ENCODE measurements at places on chromosomes 13 and 19.

GRCh38 chr19:57282011-57282643 is 1.8 kb downstream of the ZNF460 start:
- H3K36me3 ChIP-seq, result peaks cover 6% of the 10 kb centered on the region
- DNase-seq, result no peak
- peaks cover 2% of the 10 kb centered on the region for H3K4me1 ChIP-seq
- H3K27ac ChIP-seq, result no peak overlapping the region
- H3K4me3 ChIP-seq, result no peak overlapping the region
- H3K27me3 ChIP-seq, result no peaks in the 10 kb centered on the region

DNA sequence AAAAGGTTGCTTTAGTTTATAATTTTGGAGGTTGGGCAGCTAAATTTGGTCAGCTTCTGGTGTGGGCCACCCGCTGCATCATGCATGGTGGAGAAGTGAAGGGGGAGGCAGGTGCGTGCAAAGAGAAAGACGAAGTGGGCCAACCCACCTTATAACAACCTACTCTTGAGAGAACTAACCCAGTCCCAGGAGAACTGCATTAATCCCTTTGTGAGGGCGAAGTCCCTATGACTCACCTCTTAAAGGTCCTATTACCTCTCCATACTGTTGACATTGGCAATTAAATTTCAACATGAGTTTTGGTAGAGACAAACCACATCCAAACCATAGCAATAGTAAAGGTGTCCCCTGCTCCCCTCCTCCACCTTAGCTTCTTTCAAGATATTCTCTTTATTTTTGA is 7.7 kb upstream of the FGF9 start:
- H3K36me3 ChIP-seq, result no peaks in the 10 kb centered on the region
- no peak overlapping the region for H3K27ac ChIP-seq
- no peaks in the 10 kb centered on the region for H3K4me1 ChIP-seq
- DNase-seq, result no peak

- peaks cover 2% of the 10 kb centered on the region for H3K4me1 ChIP-seq
- DNase-seq, result no peak
- no peak overlapping the region for H3K27ac ChIP-seq
- no peaks in the 10 kb centered on the region for H3K27me3 ChIP-seq
- H3K4me3 ChIP-seq, result no peak overlapping the region
- no peaks in the 10 kb centered on the region for H3K36me3 ChIP-seq
Observed at GRCh38 chr19:17090583-17090982, 15.0 kb downstream of the MYO9B start.

DNA sequence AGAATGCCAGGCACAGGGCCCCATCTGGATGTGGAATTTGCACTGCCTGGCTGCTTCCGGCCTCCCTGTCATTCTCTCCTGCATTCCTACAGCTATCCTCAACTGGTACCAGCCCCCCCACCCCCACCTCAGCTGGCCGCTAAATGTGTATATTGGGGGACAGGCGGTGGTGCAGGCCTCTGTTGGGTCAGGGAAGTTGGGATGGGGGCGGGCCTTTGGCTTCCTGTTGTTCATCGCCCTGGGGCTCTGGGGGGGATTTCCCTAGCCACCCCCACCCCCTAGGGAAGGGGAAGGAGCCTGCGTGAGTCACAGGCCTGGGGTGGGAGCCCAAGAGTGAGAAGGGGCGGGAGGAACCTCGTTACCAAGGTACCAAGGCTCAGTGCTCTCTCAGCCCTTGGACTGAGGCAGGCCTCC is 10.6 kb downstream of the POU2F2 start:
- peak; percentile 49 for DNase-seq
- no peaks in the 10 kb centered on the region for H3K27me3 ChIP-seq
- no peak overlapping the region for H3K27ac ChIP-seq
- H3K36me3 ChIP-seq, result no peaks in the 10 kb centered on the region
- H3K4me1 ChIP-seq, result peaks cover 2% of the 10 kb centered on the region

- no peaks in the 10 kb centered on the region for H3K36me3 ChIP-seq
- no peak for DNase-seq
- peaks cover 2% of the 10 kb centered on the region for H3K4me1 ChIP-seq
- no peak overlapping the region for H3K27ac ChIP-seq
Observed at GRCh38 chr13:86976521-86977324, 694.4 kb upstream of the SLITRK5 start.

- no peak overlapping the region for H3K27ac ChIP-seq
- H3K27me3 ChIP-seq, result no peaks in the 10 kb centered on the region
- DNase-seq, result peak; percentile 55
- no peak overlapping the region for H3K4me3 ChIP-seq
Observed at GRCh38 chr19:29259153-29259552, 46.2 kb upstream of the UQCRFS1 start.

GRCh38 chr19:8074501-8074900 is 21.9 kb downstream of the CCL25 start:
- no peak overlapping the region for H3K27ac ChIP-seq
- no peaks in the 10 kb centered on the region for H3K4me1 ChIP-seq
- no peak for DNase-seq
- no peak overlapping the region for H3K4me3 ChIP-seq
- peaks cover 5% of the 10 kb centered on the region for H3K36me3 ChIP-seq
- H3K27me3 ChIP-seq, result no peaks in the 10 kb centered on the region

GRCh38 chr13:99605420-99606323 is 104.4 kb downstream of the TM9SF2 start:
- no peaks in the 10 kb centered on the region for H3K27me3 ChIP-seq
- peaks cover 3% of the 10 kb centered on the region for H3K4me1 ChIP-seq
- peak overlapping the region; percentile 40 for H3K4me3 ChIP-seq
- DNase-seq, result peak; percentile 73

GRCh38 chr19:38736413-38737280 is 7.6 kb downstream of the CAPN12 start:
- peak; percentile 87 for DNase-seq
- no peaks in the 10 kb centered on the region for H3K27me3 ChIP-seq
- H3K36me3 ChIP-seq, result peaks cover 2% of the 10 kb centered on the region
- H3K27ac ChIP-seq, result no peak overlapping the region
- H3K4me1 ChIP-seq, result no peaks in the 10 kb centered on the region
- H3K4me3 ChIP-seq, result no peak overlapping the region

DNA sequence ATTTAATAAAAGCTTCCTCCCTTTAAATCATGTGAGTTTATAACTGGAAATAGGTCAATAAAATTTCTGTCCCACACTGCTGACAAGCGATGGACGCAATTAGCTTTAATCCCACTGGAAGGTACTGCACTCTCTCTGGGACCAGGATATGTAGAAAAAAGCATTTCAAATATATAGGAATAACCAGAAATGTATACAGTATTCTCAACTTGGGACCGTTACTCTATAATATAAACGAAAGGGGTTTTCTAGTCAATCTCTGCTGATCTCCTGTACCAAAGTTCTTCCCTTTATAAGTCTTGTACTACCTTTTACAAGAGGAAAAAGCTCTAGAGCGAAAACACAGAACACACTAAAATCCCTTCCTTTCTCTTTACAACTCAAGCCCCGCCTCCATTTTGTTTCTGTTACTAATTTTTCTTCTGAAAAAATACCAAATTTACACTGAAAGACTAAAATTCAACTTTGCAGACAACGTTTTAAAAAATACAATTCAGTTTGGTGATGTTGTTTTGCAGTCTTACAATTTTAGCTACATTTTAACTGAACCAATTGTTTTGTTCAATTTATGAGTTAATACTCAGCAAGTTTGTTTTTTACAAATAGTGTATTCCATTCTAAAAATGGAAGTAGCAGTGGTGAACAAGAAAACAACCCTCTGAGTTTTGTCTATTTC is 1.7 kb upstream of the USPL1 start:
- no peak overlapping the region for H3K4me3 ChIP-seq
- H3K27ac ChIP-seq, result no peak overlapping the region
- DNase-seq, result no peak
- peaks cover 4% of the 10 kb centered on the region for H3K4me1 ChIP-seq
- no peaks in the 10 kb centered on the region for H3K36me3 ChIP-seq
- H3K27me3 ChIP-seq, result no peaks in the 10 kb centered on the region

GRCh38 chr19:30755581-30755980 is 383.4 kb downstream of the ZNF536 start:
- no peaks in the 10 kb centered on the region for H3K36me3 ChIP-seq
- no peak for DNase-seq
- H3K4me1 ChIP-seq, result no peaks in the 10 kb centered on the region
- no peaks in the 10 kb centered on the region for H3K27me3 ChIP-seq
- H3K27ac ChIP-seq, result no peak overlapping the region

DNA sequence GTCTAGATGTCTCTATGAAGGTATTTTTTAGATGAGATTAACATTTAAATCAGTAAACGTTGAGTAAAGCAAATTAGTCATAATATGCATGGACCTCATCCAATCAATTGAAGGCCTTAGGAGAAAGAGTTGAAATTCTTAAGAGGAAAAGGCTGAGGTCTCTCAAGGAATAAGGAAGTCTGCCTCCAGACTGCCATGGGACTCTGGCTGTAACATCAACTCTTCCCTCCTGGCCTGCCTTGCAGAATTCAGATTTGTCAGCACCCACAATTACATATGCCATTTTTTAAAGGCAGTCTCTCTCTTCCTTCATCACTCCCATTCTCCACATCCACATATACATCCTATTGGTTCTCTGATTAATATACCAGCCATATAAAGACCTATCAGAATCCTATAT is 28.8 kb upstream of the INTS6 start:
- H3K27me3 ChIP-seq, result no peaks in the 10 kb centered on the region
- no peak overlapping the region for H3K27ac ChIP-seq
- H3K4me3 ChIP-seq, result no peak overlapping the region
